ENCODE measurements at places on chromosomes 6 and 20.
A peak's percentile ranks its signal among the peaks of the same experiment; 100 is the strongest.

DNA sequence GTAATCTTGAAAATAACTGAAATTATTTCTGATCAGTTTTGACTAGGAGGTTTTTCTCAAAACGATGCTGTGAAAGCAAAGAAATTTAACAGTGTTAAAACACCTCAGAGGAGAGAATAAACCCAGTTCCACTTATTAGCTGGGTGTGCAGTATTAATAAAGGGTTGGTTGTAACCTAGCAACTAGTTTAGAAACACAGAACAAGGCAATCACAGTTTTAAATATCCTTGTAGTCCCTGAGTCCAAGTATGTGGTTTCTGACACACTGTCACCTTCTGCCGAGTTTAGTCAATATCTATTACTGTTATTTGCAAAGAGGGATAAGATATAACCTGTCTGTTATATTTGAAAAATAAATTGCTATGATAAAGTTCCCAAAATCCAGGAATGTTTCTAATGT, 70.2 kb upstream of the INSM1 start:
- DNase-seq = no peak

DNA sequence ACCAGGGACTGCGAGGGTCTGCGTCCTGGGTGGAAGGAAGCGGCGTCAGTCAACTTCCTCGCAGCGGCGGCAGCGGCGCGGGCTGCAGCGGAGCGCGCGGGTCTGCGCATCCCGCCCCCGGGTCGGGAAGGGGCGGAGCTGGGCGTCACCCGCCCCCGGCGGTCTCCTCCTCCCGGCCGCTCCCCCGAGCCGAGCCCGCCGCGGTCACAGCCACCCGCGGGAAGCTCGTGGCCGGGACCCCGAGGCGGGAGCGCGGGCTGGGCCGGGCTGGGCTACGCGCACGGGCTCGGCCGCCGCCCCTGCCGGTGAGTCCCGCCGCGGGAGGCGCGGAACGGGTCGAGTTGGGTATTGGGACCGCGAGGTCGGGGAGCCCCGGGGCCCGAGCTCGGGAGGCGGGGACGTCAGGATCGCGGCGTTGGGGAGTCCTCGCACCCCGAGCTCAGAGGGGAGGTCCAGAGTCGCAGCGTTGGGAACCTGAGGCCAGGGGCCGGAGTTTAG, at the start of gene PAQR8:
TSS of gene PAQR8 (plus strand) at position 207 of the 498 bp plus-strand sequence. CDS start 41,063 bp downstream, outside the sequence.
- DNase-seq = peak; percentile 83

DNA sequence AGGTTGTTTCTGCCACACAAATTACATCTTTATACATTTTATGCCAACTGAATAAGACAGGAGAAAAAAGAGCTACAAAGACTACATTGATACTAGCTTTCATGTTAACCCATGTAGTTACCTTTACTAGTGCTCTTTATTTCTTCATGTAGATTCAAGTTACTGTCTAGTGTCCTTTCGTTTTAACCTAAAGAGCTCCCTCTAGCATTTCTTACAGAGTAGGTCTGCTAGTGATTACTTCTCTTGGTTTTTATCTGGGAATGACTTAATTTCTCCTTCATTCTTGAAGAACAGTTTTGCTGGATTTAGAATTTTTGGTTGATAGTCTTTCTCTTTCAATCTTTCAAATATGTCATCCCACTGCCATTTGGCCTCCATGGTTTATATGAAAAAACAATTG, 21.2 kb upstream of the NOP56 start:
- no peak for DNase-seq

GRCh38 chr20:44648068-44648467, 3.4 kb downstream of the ADA start:
- peak; percentile 31 for DNase-seq

- DNase-seq = no peak
Observed at GRCh38 chr6:90424580-90424979, 127.9 kb upstream of the BACH2 start.

DNA sequence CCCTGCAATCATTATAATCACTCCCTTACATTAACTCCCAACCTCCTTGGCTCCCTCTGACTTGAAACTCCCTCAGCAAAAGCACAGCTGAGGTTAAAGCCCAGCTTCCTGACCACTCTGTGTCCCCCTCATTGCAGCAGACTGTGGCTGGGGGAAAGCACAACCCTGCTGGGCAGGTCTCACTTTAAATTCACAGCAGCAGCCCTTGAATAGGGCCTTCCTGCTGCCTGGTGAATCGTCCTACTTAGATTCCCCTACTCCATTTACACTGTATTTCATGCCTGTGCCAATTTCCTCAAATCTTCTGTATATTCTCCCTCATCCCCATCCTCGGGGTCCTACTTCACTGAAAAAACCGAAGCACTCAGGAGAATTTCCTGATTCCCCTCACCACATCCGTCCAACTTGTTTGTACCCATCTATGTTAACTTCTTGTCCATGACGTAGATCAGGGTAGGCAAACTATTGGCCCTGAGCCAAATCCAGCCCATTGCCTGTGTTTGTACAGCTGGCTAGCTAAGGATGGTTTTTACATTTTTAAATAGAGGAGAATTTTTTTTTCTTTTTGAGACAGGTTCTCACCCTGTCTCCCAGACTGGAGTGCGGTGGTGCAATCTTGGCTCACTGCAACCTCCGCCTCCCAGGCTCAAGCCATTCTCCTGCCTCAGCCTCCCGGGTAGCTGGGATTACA, 31.5 kb upstream of the GCM1 start:
- DNase-seq = peak; percentile 95

- DNase-seq = no peak
Observed at GRCh38 chr6:138175596-138175995, 13.9 kb downstream of the ARFGEF3 start.

DNA sequence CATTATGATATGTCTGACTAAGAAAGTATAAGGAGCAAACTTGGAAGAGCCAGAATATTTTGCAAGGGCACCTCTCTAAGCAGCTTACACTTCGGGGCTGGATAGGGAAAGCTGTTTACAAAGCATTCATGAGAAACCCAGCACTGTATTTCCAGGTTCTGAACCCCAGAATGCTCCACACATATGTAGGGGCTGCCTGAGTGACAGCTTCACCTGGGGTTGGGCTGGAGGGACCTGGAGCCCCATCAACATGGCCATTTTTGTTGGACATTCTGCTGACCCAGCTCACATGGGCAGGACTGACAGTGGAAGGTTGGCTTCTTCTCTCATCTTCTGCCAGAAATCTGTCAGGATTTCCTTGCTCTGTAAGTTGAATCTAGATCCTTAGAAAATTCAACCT, 197.1 kb upstream of the SSTR4 start:
- DNase-seq = no peak

DNA sequence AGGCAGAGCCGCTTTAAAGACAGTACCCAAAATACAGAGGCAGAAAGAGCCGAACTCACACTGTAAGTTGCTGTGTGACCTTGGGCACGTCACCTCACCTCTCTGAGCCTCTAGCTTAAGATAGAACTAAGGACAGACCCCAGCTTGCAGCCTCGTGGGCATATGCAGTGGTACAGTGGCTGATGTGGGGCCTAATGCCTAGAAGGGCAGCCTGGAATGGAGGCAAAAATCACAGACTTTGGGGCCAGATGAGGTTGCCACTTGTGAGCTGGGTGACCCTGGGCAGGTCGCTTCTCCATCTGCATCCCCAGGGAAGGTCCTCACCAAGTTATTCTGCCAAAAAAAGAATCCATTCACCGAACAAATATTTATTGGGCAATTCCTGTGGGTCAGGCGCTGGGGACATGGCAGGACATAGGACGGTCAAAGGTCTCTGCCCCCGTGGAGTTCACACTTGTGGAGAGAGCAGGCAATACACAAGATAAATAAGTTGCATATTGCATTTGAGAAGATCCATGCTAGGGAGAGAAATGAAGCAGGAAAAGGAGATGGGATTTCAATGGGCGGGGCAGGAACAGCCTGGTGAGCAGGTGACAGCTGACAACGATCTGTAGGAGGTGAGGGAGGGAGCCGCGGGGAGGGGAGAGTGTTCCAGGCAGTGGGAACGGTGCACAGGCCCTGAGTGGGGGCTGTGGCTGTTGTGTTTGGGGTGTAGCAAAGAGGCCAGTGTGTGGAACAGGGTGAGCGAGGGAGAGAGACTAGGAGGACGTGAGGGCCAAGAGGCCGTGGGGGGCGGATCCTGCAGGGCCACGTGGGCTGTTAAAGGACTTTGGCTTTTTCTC, 115.2 kb downstream of the CEBPB start:
- peak; percentile 76 for DNase-seq

GRCh38 chr6:42251500-42251899, 33.8 kb upstream of the MRPS10 start:
- DNase-seq = no peak

DNA sequence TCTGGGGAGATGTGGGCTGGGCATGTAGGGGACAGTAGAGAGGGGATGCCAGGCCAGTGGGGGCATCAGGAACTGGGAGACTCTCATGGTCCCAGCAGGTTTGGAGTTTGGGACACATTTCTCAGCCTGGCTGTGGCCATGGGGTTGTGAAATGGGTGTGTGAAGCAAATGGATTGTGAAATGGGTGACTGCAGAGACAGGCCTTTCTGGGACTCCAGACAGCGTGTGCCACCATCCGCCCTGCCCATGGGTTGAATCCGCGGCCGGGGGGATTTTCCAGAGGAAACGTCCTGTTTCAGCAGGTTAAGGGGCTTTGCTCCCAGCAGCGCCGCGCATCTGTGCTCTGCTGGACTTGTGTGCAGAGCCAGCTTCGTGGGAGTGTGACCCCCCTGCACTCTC, 3.7 kb upstream of the PMEPA1 start:
- DNase-seq = no peak

GRCh38 chr6:110042670-110043296, 64.7 kb downstream of the GPR6 start:
- DNase-seq = no peak

DNA sequence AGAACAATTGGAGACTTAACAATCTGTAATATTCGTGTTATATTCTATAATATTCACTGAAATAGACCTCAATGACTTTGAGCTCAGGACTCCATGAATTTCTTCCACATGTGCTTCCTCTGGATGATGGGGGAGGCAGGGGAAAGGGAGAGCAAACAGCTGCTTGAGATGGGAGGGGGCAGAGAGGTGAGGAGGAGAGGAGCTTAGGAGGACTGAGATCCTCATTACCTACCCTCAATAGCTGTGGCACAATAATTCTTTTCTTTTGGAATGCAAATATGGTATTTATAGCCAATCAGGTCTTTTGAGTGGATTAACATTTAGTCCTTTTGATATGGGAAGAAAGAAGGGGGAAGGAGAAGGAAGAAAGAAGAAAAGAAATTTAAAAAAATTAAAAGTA, 64.1 kb upstream of the ZNF217 start:
- DNase-seq = no peak

DNA sequence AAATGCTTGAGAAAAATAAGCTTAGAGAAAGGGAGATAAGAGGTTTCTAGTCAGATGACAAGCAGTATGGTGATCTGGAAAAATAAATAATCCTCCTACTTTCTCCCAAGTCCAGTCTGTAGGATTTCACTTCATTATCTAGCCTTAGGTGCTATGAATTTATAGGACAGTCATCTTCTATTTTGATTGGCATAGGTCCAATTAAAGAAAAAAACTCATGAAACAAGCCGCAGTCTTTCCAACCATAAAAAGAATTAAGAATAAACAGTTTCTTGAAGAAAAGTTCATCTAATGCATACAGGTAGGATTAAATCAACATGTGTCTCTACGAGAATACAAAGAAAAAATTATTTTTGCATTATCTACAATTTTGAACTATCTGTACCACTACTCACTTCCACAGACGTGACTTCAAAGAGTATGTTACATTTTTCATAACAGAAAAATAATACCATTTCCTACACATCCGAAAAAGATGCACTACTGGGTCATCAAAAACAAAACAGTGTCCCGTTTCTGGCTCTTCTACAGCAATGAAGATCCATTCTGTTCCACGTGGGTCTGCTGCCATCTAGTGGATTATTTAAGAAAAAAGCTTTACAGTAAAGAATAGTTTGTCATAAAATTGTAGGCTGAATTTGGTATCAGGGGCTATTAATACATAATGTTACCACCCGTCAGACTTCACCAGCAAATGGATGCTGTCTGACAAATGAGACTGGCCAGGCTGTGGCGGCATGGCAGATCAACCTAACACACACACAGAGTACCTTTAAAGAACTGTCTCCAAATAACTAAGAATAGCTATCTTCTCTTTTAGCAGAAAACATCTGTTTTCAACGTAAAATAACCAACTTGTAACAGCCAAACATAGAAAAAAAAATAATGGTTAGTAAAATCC, 28.9 kb downstream of the STX7 start:
- DNase-seq = peak; percentile 60

DNA sequence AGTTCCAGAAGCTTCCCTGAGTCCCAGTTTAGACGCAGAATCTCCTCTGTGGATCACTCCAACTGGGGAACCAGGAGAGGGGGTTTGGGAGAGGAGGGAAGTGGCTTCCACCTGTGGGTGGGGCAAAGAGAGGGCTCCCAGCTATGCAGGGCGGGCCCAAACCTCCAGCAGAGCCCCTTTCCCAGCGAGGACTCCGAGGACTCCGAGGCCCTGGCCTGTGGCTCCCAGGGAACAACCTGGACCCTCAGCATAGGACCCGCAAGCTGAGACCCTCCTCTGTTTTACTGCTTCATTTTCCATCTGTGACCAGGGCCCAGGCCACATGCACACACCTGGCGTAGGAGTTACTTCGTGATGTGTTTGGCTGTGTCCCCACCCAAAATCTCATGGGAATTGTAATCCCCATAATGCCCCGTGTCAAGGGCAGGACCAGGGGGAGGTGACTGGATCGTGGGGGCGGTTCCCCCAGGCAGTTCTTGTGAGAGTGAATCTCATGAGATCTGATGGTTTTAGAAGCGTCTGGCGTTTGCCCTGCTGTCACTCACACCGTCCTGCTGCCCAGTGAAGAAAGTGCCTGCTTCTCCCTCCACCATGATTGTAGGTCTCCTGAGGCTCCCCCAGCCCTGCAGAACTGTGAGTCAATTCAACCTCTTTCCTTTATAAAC, 27.9 kb downstream of the NTSR1 start:
- DNase-seq = no peak

- DNase-seq = no peak
Observed at GRCh38 chr20:10747019-10747418, 73.2 kb upstream of the JAG1 start.

- DNase-seq = peak; percentile 93
Observed at GRCh38 chr20:36613974-36614373, 8.4 kb downstream of the RAB5IF start.

DNA sequence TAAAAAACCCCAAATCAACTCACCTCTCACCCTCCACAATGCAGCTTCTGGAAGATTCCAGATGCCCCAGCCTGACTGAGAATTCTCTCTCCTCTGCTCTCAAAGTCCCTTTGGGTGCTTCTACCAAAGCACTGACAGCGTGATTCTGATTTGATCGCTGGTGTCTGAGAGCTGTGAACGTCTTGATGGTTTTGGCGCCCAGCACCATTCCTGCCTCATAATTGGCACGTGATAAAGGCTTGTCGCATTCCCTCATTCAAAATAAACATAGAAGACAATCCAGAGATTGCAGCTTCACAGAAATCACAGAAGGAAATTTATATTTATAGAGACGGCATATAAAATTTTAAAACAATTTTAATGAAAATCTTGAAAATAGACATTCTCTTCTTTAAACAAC, 24.1 kb upstream of the ECI2 start:
- no peak for DNase-seq

- DNase-seq = no peak
Observed at GRCh38 chr6:95614094-95614493, 36.8 kb downstream of the MANEA start.

GRCh38 chr6:97626671-97627441, 343.8 kb upstream of the MMS22L start:
- peak; percentile 36 for DNase-seq

- DNase-seq = no peak
Observed at GRCh38 chr6:102742028-102742427, 1348.5 kb downstream of the GRIK2 start.

GRCh38 chr20:22531056-22531615, 53.2 kb downstream of the FOXA2 start:
- DNase-seq = no peak

- DNase-seq = no peak
Observed at GRCh38 chr6:161223646-161224045, 50.2 kb downstream of the AGPAT4 start.

GRCh38 chr20:41135888-41136679, 1.3 kb upstream of the PLCG1 start:
- no peak for DNase-seq
